ENCODE measurements at places on chromosomes 1 and 21. TPM values are rescaled to one million over a fixed set of nuclear protein-coding genes. Genes with fewer than 3 reads are reported as not detected.

- no peak for DNase-seq
Measured at GRCh38 chr1:210535761-210536160, 207.1 kb downstream of the HHAT start.

DNA sequence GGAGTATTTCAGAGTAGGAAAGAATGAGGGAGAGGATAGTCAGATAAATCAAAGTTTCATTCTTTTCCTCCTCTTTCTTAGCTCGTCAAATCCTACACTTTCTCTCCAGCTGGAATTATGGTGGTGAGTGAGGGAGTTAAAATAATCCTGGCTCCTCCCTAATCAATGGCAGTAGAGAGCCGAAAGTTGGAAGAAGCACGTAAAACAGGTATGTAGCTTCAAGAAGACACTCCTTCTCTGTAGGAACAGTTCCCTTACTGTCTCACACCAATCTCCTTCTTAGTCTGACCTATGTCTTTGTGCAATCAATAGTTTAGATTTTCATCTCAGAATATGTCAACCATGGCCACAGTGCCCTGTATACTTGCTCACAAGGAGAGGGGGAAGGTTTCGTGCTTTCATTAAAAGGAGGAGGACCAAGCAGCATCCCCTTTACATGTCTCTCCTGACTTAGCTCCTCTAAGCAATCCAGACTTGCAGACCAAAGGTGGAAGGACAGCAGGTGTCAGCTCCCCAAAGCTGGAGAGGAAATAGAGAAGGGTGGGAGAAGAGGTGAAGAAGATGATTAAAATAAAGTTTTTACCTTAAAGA lies 878 bp downstream of the MINDY1 start:
- DNase-seq = no peak

GRCh38 chr1:4055294-4055967 lies 155.4 kb upstream of the C1orf174 start:
- DNase-seq = no peak

GRCh38 chr1:20645414-20645813 lies 12.2 kb downstream of the PINK1 start:
- DNase-seq = no peak

- DNase-seq = no peak
Measured at GRCh38 chr21:32437729-32438128, 25.2 kb downstream of the EVA1C start.

GRCh38 chr1:156760092-156760795 lies 7.1 kb upstream of the PRCC start:
- DNase-seq = no peak

GRCh38 chr1:147895123-147895522 lies 7.5 kb upstream of the GJA8 start:
- no peak for DNase-seq

GRCh38 chr1:60502506-60502905 lies 428.9 kb upstream of the C1orf87 start:
- DNase-seq = no peak

DNA sequence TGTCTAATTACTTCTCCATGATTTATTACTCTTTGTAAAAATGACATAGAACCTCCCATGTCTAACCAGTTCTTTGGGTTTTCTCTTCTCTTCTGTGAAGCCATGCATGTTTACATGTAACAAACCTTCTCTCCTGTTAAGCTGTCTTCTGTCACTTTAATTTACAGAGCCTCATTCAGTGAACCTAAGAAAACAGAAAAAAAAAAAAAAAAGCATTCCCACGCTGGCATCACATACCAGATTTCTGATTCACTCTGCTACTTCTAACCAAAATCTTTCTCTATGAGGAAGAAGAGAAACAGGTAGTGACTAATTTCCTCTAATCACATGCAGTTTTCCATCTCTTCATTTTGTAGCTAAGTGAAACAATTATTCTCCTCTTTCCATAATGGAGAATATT lies 141.4 kb upstream of the CXADR start:
- DNase-seq = no peak

GRCh38 chr1:186152227-186152619 lies 222.8 kb downstream of the TPR start:
- no peak for DNase-seq

- no peak for DNase-seq
Measured at GRCh38 chr21:14995226-14995625, 69.6 kb downstream of the NRIP1 start.

- no peak for DNase-seq
Measured at GRCh38 chr1:43304771-43305300, 4.1 kb downstream of the TIE1 start.

DNA sequence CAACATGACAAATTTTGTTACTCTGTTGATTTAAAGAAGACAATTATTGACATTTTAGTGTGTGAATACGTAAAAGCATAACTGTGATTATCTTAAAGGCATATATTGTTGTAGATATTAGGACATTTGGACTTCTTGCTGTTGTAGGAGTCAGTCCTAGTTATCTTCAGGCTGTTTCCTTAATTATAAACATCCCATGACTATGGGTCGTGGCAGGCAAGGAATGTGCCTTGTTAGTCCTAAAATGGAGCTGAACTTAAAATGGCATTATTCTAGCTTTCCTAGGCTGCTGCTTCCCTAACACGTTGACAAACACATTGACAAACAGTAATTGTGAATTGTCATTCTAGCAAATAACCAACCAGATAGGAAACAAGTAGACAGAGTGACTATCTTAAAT lies 4.4 kb upstream of the MPZL1 start:
- no peak for DNase-seq

DNA sequence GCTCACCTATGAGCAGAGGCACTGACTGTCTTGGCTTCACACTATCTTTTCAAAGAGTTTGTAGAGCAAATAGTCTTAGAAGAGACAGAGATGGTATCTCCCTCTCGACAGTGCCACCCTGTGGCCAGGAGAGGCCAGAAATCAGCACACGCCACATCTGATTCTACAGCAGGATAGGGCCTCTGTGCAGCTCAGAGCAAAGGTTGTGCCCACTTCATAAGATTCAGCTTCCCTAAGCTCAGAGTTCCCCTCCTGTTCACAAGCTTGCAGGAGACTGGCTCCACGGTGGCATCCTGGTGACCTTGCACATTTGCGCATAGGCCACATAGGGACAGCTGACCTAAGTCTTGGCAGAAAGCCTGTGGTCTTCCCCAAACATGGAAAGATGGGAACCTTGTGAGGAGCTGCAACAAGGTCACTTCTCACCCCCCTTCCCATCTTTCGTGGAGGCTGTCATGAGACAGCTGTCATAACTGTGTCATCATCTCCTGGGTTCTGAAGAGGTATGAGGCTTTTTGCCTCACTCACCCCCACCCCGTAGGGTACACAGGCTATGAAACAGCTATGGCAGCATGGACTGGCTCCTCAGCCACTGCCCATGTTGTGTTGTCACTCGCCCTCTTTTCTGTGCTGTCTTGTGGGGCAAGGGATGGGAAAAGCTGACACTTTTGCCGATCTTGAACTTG lies 3.0 kb downstream of the ITLN2 start:
- peak; percentile 41 for DNase-seq

- DNase-seq = no peak
Measured at GRCh38 chr1:151012684-151013471, 4.6 kb downstream of the PRUNE1 start.

DNA sequence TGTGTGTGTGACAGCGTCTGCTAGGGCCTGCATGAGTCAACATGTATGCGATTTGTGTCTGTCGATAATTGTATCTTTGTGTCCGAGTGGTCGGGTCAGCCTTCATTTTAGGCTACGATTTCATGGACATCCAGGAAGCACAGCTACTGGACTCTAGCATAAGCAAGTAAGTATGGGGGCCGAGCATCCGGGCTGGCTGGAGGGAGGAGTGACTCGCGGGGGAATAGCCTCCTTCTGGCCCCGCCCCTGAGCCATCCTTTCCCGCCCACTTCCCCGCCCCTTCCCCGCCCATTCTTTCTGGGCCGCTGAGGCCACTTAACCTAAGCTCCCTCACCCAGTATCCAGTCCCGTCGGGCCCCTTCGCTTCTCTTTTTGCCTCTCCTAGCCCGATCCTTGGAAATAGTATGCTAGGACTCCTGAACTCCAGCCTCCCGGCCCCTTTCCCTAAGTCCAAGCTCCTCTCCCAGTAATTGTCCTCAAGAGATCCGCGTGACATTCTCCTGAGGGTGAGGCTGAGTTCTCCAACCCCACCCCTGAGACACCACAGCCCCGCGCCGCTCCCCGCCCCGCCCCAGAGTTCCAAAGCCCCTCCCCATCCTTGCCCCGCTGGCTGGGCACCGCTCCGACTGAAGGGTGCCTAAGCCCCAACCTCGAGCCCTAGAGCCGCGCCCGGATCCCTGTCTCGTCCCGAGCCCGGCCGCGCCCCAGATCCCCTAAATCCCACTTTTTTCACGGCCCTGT lies 1.2 kb downstream of the MAP3K6 start:
- DNase-seq = peak; percentile 86

DNA sequence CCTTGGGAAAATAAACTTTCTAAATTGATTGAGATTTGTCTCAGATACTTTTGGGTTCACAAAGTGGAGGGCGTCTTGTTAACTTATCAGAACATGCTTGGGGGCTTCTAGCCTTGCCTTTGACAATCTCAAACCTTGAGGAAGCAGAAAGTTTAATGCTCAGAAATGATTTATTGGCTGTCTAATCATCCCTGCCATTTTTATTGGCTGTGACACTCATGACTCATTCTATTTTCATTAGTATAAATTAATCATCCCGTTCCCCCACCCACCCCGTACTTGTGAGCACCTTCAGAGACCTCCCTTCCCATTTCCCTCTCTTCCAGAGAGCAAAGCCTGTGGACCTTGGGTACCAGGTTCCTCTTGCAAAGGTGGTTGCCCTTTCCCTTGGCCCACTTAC lies 87.1 kb downstream of the FGGY start:
- no peak for DNase-seq

Gene VANGL2
- polyA plus RNA-seq = 41.7 TPM

Gene C1QB
- 16.6 TPM for polyA plus RNA-seq

All from right lung (tissue), 10 donors.